ENCODE measurements at places on chromosomes 11 and 22.

GRCh38 chr11:119694334-119694733, 34.7 kb downstream of the NECTIN1 start:
- no peak for DNase-seq

DNA sequence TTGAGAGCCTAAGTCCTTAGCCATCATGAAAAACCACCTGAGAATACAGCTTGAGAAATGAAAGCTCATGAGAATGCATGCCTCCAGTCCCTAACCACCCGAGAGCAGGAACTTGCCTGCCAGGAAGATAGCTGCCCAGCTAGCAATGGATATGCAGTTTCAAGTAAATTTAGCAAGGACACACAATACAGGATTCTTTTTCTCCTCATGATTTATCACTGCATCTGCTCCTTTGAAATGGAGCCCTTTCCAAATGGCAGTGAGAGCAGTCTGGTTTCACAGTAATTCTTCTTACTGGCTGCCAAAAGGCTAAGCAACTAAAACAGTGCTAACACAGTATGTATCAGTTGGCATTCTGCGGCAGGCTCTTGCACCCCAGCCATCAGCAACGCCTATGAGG, 109.9 kb downstream of the MICAL3 start:
- no peak for DNase-seq

GRCh38 chr11:13786688-13787087, 118.2 kb downstream of the FAR1 start:
- no peak for DNase-seq

DNA sequence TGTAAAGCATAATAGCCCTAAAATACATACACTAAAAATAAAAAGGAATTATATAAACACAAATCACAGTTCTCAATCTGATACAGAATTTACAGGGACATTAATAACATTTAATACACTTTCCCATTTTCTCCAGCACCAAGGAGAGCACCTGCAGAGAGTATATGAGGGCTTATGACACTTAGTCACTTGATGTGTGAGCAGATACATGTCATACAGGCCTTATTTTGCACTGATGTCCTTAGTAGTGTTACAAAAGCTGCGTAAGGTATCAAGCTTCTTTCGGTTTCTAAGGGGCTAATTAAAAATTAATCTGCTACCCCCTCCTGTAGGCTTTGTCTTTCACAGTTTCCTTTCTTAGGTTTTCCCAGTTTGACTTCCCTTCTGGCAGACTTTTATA, 61.3 kb downstream of the TRIM44 start:
- DNase-seq: no peak

- DNase-seq: no peak
These were observed 301.2 kb downstream of the OR4C45 start for GRCh38 chr11:50333861-50334260.
